ENCODE measurements at places on chromosomes 2 and 18.

DNA sequence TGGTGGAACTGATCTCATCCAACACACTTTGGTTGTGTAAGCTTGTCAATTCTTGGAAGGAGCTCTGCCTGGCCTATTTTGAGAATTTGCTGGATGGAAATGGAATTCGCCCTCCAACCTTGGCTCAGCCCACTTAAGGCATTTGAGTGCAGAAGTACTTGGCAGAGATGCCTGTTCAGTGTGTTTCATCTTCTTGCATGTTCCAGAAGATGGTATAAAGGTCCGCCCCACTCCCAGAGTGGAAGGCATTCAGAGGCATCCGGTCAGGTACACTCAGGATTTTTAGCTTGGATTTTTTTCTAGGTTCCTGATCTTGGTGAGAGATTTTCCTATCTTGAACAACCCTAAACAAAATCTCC is 61.3 kb upstream of the TXNDC2 start:
- no peak for DNase-seq

DNA sequence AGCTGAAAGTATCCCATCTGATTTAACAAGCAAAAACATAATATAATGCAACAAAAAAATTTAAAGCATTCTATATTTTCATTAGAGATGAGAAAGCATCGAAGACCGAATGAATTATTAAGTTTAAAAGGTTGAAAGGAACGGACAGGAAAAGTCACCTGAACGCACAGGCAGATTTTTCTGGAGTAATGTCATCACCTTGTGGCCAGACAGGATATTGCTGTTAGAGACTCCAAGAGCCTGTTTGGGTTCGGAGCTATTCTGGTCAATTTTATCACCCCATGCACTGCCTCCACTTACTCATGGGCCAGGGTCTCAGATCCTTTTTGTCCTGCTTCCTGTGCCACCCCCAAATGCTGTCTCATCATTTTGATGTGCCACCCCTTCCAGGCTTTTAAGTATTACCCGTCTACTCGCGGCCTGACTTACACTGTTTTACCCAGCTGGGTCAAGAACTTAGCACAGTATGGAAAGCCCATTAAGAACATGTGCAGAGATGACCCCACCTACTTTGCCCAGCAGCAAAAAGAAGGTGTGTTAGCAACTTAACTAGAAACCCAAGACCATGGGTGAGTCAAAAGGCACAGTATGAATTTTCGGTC is 27.3 kb downstream of the GKN2 start:
- peak; percentile 22 for DNase-seq

DNA sequence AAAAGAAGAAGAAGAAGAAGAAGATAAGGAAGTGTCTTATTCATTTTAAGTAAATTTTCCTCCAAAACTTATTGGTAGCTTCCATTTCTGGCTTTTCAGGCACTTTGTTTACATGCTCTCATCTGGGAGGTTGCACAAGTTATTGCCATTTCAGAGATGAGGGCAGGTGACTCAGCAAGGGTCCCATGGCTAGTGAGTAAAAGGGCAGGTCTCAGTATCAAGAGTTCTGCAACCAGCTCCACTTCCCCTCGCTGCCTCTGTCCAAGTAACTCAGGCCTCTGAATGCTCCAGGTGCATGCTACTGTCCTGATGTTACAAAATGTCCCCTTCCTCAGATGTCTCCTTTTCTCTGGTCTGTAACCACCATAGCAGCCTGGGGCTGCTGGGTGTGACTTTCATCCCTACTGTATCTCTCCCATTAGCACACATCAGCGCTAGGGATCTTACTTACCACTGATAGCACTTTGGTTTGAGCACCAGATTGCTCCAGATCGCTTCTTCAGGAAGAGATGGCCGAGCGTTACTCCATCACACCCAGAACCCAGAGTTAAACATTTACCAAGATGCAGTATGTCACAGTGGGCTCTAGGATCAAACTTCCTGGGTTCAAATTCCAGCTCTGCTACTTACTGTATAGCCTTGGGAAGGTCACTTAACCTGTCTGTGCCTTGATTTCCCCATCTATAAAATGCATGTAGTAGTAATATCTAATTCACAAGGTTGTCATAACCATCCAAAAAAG is 57.4 kb upstream of the LAPTM4A start:
- DNase-seq = no peak

DNA sequence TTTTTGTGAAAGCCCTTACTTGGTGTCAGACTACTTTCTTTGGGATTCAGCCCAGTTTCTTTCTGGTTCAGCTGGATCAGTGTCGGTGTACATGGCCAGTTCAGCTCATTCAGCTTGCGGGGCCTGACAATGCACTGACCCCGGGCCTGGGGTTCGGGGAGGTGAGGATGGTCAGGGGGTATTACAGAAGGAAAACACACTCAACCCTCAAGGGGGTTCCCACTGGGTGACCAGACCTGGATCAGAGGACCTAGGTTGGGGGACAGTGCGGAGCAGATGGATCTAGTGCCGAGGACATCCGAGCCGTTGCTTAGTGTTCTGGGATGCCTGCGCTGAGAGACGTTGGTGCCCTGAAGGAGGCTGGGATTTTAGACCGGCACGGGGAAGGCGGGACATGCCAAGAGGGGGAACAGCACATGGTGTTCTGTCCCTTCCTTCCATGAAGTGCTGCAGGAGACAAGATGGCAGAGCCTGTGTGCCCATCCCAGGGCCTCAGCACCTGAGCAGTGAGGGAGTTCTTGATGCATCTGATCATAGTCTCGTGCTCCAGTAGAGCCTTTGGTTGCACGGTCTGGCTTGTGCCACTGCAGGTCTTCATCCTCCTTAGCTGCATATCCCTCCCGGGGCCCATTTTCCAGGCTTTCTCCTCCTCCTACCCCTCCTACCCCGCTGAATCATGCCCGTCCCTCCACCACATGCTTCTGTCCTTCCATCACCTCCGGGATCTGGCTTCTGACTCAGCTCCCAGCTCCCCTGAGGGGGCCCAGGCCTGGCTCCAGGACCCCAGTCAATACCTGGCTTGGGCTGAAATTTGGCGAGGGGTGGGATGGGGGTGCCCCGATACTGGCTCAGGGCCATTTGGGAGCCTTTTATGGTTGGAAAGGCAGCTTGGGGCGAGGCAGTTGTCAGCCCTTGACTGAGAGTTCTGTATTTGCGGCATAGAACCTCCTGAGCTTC is 18.0 kb downstream of the SPEG start:
- no peak for DNase-seq

- no peak for DNase-seq
Observed at GRCh38 chr2:64065516-64065915, 46.3 kb upstream of the VPS54 start.

DNA sequence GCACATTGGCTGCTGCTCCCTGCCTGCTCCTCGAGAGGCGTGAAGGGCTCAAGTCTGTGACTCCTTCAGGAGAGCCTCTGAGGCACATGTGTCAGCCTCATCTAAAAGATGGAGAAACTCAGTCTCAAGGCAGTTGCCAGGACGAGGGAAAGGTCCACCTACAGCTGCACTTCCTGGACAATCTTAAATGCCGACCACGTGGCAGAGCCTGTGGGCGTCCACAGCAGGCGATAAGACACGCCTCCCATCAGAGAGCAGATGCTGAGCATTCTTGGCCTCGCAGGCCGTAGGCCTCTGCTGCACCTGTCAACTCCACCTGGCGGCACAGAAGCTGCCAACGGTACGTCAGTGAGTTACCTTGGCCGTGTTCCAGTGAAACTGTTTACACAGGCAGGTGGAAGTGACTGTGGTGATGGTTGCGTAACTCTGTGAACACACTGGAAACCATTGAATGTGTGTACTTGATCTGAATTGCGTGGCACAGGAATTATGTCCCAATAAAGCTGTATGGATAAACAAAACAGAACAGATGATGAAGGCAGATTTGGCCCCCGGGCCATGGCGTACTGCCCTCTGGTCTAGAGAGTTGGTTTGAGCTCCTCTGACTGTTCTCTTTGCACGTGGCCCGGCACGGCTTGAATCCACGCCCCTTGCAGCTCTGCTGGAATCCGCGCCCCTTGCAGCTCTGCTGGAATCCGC is 114.5 kb downstream of the RNF144A start:
- no peak for DNase-seq

GRCh38 chr18:12119358-12119757 is 25.7 kb downstream of the ANKRD62 start:
- no peak for DNase-seq

DNA sequence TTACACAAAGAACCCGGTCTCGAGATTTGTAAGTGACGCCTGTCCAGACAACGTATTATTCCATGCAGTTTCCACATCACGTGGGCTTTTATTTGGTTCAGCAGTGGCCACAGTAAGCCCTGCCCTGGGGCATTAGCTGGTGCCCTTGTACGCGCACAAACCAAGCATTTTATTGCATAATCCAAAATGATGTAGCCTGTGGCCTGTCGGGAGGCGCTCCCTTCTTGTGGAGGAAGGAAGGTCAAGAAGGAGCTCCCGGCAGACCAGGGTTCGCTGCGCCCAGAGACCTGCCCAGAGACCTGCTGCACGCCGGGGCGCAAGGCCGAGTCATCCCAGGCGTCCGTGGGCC is 179.6 kb upstream of the ALKAL2 start:
- DNase-seq = no peak

DNA sequence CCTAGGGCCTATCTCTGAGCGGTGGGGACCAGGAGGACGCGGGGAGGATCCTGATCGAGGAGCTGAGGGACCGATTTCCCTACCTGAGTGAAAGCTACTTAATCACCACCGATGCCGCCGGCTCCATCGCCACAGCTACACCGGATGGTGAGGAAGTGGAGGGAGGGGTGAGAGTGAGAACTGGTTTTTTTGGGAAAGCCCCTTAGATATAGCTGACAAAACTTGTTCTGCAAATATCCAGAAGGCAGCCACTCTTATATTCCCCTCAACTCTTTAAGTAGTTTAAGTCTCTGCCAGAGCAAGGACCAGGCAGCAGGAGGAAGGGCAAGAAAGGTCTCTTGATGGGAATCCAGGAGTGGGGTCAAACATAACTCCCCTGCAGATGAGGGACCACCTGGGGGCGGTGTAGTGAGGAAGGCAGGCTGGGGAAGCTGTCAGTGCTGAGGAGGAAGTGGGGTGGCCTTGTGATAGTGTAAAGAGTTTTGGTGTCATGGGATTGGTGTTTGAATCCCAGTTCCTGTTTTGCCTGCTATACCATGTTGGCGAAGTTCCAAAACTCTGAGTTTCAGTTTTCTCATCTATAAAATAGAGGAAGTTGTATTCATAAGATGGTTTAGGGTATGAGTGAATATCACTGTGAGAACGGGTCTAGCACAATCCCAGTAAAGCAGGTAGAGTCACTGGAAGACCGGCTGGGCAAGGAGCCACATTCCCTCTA is 3.4 kb downstream of the NAGK start:
- DNase-seq = peak; percentile 36

DNA sequence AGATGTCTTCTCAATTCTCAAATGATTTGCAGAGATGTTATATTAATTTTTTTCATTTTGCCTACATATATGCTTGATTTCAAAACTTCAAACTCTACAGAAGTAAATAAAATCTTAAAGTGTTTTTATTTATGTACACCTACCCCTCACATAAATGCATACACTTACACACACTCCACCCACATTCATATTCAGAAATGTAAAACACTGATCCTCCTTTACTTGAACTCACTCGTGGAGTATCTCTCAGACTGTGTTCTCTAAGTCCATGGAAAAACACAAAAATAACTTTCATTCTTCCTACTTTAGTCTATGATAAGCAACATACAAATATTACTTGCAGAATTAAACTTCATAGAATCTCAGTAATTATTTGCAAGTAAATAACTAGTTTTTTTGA is 209.1 kb upstream of the RBMS1 start:
- no peak for DNase-seq

DNA sequence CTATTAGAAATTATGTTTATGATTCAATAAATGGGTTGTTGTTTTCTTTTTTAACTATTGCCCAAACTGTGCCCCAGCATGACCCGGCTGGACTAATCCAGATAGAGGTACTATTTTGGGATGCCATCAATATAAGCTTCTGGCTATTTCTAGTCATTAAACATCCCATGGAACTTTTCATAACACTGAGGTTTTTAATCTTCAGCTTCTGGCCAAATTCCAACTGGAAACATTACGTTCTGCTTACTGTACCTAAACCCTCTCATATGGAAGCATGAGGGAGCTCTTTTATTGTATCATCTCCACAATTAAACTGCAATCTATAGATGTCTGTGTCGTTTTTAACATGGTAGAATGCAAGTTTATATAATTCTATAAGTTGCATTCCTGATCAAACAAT is 674.7 kb downstream of the ARHGAP15 start:
- DNase-seq = no peak

GRCh38 chr2:205060269-205060668 is 515.0 kb downstream of the PARD3B start:
- DNase-seq = no peak

GRCh38 chr2:240393831-240394410 is 41.5 kb upstream of the GPC1 start:
- DNase-seq = no peak

- DNase-seq = no peak
Observed at GRCh38 chr2:134452042-134452733, 198.3 kb downstream of the MGAT5 start.

DNA sequence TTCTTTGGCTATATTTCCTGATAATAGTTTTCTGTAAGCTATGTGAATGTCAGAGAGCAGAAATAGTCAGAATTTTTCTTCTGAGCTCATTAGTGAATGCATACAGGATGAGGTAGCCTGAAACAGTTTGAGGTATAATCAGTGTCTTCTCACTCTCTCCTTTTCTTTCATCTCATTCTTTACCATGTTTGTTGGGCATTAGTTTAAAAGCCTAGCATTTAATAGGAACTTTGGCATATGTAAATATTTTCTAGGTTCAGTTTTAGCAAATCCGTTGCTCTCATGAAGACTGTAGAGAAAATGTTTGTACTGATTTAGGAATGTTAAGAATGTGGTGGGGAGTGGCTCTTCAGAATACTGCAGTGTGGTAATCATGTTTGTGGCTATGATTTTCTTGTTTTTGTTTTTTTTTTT is 119.4 kb downstream of the PARD3B start:
- DNase-seq = no peak

DNA sequence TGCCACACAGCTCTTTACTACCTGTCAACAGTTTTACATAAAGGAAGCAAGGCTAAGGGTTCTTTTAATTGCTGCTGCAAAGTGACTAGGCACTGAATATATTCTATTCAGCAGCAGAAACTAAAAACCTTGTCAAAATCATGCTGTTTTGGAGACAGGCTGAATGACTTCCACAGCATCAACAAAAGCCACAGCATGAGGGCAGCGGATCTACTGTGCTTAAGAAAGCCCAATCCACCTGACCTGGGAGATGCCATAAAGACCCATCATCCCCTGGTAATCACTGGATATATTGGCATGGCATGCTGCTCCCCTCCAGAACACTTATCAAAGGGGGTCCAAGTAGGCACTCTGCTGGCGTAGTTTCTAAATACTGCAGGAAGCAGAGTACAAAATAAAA is 715.1 kb upstream of the SLC8A1 start:
- DNase-seq = no peak

- no peak for DNase-seq
Observed at GRCh38 chr2:233448575-233448974, 94.3 kb downstream of the DGKD start.
